ENCODE measurements at places on chromosomes 4 and X.

- DNase-seq = no peak
Measured at GRCh38 chr4:77172336-77172735, 15.3 kb downstream of the CCNG2 start.

GRCh38 chr4:14857475-14857874 lies 144.8 kb upstream of the CPEB2 start:
- no peak for DNase-seq

- no peak for DNase-seq
Measured at GRCh38 chrX:114075073-114075673, 508.7 kb upstream of the HTR2C start.

- no peak for DNase-seq
Measured at GRCh38 chr4:69044247-69044646, 52.0 kb upstream of the UGT2B7 start.

DNA sequence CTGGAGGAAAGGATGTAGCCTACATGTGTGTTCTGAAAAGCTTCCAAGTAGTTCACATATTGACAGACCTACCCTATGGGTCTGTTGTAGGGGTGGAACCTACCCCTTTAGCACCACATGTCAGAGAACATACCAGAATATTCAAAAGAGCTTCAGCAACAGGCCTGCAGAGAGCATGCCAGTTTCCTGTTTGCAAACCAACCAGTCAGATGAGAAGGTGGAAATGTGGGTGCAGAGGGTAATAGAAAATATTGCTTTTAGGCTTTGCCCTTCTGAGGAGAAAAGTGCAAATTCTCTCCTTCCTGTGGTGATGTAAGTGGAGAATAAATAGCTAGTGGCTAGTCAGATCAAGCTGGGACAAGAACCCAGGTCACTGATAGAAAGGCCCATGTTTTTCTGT lies 16.4 kb downstream of the INTS6L start:
- no peak for DNase-seq

DNA sequence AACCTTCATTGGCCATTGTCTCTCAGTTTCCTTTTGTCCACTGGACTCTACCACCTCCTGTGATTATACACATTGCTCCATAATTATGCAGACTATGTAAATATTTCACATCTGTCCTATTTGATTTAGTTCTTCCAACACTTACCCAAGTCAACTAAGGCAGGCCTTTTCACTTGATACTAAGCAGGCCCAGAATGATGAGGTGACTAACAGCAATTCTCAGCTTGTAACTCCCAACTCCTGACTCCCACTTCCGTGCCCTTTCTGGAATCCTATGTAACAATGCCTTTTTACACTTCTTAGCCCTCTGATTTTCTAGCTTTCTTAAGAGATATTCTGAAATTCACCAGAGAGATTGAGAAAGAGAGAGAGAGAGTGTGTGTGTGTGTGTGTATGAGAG lies 6.6 kb downstream of the PAK3 start:
- no peak for DNase-seq

GRCh38 chr4:145909773-145910172 lies 28.9 kb downstream of the ZNF827 start:
- no peak for DNase-seq

DNA sequence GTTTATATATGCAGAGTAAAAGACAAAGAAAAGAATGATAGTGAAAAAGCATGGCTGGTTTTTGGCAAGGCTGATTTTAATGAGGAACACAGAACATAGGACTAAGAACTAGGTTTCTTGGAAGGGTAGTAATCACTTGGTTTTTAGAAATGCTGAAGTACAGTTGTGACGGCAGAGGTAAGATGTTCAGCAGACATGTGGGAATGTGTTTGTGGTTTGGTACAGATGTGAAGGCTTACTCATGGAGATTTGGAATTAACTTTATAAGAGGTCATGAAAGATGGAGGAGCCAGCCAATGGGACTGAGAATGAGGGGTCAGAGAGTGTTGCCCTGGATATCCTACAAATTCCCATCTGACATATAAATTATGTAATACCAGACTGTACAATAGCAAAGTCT lies 243.6 kb downstream of the NPFFR2 start:
- DNase-seq = no peak

GRCh38 chr4:2059046-2059725 lies at the start of gene NAT8L:
Gene NAT8L (plus strand): TSS chr4:2059327. CDS start chr4:2059512, 185 bp downstream.
- DNase-seq = peak; percentile 37

- DNase-seq = no peak
Measured at GRCh38 chrX:154348114-154348531, 26.3 kb downstream of the FLNA start.

- no peak for DNase-seq
Measured at GRCh38 chrX:134880866-134881265, 109.9 kb upstream of the SMIM10 start.

DNA sequence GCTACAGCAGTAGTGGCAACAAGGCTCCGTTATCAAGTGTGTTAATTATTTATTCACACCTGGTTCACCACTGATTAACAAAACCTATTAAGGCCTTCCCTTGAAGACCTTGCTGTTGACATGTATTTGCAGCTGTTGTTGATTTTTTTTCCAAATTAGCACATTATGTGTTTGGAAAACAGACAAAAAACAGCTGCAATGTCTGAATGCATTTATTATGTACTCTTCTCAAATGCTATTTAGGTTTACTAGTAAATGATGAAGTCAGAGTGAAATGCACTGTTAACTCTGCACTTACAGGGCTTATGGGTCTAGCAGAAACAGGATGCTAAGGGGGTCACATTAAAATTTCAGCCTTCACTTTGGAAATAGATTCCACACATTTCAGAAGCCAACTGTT lies 99.5 kb upstream of the PCDH7 start:
- DNase-seq = no peak

DNA sequence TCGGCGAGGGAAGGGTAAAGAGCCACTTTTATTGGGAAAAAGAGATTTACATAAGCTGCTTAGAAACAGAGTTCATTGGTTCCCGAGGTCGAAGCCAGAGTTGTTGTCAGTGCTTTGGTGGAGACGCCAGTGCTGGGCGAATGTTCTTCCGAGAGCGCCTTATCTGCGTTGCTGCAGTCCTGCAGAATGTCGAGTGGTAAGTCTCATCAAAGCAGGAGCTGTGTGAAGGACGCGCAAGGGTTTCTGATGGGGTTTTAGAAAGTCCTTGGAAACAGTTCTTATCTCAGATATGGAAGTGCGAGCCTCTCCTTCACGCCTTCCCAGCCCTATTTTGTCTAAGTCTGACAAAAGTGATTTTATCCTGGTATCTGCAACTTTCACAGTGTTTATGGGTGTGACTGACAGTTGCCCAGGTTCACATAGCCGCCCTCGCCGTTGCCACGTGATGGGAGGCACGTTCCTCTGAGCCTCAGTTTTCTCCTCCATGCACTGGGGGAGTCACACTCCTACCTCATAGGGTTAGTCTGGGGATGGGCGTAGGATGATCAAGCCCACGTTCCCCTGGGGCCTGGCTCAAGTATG lies 47.3 kb upstream of the NSG1 start:
- no peak for DNase-seq

DNA sequence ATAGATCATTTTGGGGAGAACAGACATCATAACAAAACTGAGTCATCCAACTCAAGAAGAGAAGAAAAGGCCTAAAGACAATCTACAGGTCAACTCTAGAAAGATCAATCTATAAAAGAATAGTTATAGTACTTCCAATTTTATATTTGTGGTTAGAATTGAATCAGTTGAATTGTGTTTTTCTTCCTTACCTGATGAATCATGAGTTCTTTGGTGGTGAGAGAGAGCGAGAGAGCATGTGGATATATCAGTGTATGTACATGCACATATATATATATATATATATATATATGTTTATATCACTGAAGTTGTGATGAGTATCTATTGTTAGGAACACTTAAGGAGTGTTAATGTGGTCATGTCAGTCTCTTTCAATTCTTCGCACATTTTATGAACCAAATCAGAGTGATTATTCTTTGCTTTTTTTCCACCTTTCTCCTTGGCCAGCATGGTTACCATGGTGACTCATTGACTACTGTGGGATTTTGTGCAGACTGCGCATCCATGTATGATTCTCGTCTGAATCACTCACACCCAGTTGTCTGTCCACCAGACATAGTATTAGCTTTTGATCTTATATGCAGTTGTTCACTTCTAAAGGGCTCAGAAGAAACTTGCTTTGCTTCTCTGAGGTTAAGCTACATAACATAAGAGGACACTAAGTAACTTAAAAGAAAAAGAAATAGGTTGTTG lies 90.4 kb upstream of the RAB40AL start:
- no peak for DNase-seq

DNA sequence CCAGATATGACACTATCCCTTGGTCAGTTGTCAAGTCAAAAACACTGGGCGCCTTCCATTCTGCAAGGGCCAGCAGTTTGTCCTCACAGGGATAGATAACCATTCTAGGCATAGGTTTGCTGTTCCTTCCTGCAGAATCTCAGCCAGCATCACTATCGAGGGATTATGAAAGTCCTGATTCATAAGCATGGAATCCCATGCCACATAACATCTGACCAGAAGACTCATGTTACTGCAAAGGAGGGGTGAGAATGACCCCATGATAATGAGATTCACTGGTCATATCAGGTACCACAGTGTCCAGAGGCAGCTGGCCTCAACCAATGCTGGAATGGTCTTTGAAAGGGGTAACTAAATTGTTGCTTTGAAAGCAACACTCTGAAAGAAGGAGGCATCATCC lies 84.7 kb downstream of the OTC start:
- DNase-seq = no peak

- DNase-seq = no peak
Measured at GRCh38 chr4:114108869-114109268, 129.4 kb upstream of the ARSJ start.

GRCh38 chr4:173138624-173139023 lies 30.0 kb upstream of the GALNT7 start:
- no peak for DNase-seq

DNA sequence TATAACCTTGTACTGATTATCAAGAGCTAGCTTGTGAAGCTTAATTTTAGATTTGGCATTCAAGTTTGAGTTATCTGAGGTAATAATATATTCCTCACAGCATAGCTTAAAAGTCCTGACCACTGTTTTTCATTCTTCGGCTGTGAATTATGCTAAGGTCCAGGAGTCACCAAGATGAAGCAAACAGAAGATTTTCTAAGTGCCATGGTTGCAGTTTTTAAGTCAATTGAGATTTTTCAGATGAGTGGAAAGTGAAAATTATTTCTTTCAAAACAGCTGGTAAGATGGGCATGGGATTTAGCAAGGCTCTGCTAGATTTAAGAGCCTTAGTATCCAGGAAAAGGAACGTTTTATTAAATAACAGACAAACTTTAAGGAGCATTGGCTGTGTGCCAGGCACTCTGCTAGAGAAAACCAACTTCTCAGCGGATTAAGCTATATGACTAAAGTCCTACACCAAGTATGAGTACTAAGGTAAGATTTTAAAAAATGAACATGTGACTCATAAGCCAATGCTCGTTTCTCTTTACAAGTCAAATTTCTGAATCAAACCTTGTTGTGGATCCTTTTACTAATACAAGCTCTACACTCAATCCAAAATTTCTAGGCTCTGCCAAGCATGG lies 149.9 kb upstream of the IL15 start:
- no peak for DNase-seq

- DNase-seq = no peak
Measured at GRCh38 chr4:37431417-37431743, 186.8 kb downstream of the NWD2 start.

GRCh38 chrX:149877636-149878035 lies 3.3 kb upstream of the MAGEA8 start:
- DNase-seq = no peak

DNA sequence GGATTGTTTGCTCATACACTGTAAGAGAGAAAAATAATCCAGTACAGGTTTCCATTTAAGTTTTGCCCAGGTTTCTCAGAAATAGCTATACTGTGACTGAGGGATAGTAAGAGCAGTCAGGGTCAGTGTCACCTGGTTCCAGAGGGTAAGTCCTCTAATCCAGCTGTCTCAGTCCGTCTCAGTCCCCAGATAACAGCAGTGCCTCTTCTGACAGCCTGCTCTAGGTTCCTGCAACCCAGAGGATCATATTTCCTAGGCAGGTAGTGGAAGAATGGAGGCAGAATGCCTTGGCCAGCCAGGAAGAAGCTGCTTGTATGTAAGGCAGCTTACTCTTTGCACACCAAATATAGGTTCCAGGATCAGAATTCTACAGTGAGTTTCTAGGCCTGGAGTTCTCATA lies 22.6 kb upstream of the GNRHR start:
- DNase-seq = no peak

DNA sequence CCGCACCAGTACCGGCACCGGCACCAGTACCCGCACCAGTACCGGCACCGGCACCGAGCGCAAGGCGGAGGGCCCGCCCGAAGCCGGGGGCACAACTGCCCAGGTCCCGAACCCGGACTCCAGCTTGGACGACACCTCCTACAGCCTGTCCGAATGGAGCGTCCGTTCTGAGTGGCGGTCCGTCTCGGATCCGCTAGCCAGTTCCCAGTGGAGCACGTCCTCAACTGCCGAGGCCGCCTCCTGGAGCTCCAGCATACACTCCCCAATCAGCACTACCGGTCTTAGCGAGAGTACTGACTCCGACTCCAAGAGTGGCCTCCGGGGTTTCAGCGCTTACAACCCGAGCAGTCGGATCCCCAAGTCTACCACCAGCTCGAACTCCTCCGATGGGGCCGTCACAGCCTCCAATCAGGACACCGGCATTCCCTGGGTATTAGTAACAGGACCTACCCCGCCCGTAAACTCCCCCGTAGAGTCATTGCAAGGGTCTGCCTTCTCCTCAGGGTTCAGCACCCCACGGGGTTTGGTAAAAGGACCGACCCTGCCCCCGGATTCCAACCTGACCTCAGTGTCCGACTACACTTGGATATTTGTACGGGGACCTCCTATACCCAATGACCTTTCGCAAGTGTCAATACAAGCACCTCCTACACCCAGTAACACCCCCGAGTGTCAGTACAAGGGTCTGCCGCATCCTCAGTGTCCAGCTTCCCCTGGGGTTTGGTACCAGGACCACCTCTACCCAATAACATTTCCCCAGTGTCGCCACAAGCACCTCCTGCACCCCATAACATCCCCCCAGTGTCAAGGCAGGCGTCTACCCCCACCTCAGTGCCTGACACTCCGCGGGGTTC lies 721 bp upstream of the MAOA start:
- DNase-seq = peak; percentile 11

Measured in neural crest cell (in vitro differentiated cells).